ENCODE measurements at places on chromosomes 12 and 14.

- DNase-seq: peak; percentile 81
These were observed 323.4 kb downstream of the VRK1 start for GRCh38 chr14:97120611-97121031.

- no peak for DNase-seq
These were observed at the start of gene KIF26A for GRCh38 chr14:104138098-104138717. KIF26A (plus strand) TSS chr14:104138587; CDS start chr14:104138723, 136 bp downstream.

DNA sequence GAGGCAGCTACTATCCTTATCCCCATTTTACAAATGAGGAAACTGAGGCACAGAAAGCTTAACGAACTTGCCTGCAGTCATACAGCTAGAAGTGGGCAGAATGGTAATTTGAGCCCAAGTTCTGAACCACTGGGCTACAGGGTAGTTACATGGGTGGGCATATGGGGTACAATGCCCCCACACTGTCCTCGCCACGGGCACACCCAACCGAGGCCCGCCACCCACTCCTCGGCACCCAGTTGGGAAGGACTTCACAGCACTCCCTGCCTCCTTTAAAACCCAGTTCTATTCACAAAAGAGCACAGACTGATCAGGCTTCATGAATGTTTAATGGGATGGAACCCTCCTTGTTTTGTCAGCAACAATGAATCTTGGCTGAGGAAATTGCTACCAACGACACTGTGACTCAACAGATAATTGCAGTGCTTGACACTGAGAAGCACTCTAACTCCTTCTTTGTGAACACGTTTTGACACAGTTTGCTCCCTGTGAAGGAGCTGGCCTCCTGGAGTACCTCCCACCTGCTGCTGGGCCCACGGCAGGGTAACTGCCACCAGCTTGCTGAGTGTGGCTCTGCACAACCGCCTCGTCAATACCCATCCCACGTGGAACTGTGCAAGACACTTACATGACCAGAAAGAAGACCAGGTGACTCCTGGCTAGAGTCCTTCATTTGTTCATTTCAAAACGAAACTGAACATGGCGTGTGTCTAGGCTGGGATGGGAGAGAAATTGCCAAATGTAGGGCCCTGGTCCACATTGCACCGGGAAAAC lies 63.5 kb downstream of the CLMN start:
- DNase-seq: no peak

DNA sequence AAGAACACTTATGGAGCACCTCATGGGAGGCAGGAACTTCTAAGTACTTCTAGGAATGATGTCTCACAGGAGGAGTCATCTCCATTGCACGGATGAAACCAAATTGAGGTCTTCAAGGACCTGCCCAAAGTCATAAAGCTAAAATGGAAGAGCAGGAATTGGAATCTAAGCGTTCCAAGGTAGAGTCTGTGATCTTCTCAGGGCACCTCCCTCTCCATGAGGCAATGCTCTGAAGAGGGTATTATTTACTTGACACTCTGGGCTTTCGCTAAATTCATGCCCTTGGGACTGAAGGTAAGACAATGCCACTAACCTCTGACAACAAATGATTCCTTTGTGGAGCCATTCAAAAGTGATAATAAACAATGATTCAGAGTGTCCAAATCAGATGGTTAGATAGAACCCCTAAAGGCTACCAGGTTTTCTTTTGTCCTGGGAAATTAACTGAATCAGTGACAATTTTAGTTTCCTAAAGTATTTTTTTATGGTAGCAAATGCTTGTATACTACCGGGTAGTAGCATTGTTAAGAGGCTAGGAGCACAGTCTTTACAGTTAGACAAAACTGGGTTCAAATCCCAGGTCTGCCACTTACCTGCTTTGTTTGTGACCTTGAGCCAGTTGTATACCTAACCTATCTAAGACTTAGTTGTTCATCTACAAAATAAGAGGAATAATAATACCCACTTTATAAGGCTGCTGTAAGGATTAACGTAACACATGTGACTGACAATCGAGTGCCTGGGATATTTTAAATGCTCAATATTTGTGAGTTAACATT lies 12.3 kb downstream of the HMGA2 start:
- DNase-seq: no peak

DNA sequence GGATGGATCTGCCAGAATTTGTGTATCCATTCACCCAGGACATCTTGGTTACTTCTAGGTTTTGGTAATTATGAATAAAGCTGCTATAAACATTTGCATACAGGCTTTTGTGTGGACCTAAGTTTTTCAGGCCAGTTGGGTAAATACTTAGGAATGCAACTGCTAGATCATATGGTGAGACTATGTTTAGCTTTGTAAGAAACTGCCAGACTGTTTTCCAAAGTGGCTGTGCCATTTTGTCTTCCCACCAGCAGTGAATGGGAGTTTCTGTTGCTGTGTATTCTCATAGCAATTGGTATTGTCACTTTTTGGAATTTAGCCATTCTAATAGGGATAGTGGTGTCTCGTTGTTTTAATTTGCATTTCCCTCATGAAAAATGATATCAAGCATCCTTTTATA lies 133.0 kb downstream of the KIF26A start:
- no peak for DNase-seq

DNA sequence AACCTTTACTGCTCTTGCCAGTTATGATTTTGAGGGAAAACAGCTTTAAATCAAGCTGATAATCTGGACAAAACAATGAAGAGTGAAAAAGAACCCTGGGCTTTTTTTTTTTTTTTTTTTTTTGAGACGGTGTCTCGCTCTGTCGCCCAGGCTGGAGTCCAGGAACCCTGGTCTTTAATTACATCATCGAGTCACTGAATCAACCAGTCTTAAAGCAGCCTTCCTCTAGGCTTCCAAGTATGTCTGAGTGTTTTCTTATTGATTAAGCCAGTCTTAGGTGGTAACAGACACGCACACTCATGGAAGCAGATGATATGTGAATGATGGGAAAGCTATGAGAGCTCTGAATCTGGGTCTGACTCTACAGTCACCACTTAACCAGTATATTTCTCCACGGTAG lies 5.9 kb upstream of the VCPKMT start:
- no peak for DNase-seq

Measured in activated CD4-positive, alpha-beta T cell treated with anti-CD3 and anti-CD28 coated beads, Interleukin-2, amount 10 ng/mL, durations not matched to agents 24 days and 14 days (primary cell).